A673 (cell line): ENCODE measurements at places on chromosomes 2 and 18. TPM values are rescaled to one million over a fixed set of nuclear protein-coding genes. Genes with fewer than 3 reads are reported as not detected.

- DNase-seq, result no peak
Measured at GRCh38 chr2:102303589-102303988, 7.8 kb upstream of the IL1RL1 start.

DNA sequence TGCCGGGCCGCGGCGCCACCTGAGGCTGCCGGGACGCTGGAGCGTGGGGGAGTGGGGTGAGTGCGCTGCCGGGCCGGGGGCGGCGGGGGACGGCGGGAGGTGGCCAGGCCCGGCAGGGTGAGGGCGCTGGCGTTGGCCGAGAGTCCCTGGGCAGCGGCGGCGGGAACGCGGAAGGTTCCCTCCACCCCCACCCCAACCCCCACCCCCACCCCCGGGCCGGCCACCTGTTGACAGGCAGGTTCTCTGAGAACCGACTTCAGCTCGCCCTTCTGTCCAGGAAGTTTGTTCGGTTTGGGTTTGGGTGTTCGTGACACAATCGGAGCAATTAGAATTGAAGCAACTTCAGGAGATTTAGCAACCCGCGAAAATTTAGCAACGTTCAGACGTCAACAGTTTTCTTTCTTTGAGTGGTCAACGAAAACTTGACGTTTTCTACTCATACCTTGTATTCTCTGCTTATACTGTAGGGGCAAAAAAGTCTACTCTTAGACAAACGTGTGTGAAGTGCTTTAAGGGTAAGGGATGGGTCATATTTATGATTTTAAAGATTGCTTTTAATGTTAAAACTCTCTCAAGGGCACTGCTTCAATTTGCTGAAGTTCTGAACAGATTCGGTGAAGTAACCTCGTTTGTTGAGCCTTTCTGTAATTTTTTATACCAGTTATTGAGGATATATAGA, 9.3 kb downstream of the OTX1 start:
- no peak for DNase-seq

RRM2 gene
- 414 and 486 TPM in 2 replicates for total RNA-seq

- DNase-seq, result peak; percentile 74
Measured at GRCh38 chr2:191676790-191677645, 918 bp upstream of the NABP1 start.

GRCh38 chr2:43576981-43577892, 18.6 kb downstream of the THADA start:
- peak; percentile 61 for DNase-seq

GPR17 gene
- 0.28 and 0.45 TPM in 2 replicates for total RNA-seq

- DNase-seq, result no peak
Measured at GRCh38 chr2:200689115-200689514, 103.3 kb downstream of the AOX1 start.

DNA sequence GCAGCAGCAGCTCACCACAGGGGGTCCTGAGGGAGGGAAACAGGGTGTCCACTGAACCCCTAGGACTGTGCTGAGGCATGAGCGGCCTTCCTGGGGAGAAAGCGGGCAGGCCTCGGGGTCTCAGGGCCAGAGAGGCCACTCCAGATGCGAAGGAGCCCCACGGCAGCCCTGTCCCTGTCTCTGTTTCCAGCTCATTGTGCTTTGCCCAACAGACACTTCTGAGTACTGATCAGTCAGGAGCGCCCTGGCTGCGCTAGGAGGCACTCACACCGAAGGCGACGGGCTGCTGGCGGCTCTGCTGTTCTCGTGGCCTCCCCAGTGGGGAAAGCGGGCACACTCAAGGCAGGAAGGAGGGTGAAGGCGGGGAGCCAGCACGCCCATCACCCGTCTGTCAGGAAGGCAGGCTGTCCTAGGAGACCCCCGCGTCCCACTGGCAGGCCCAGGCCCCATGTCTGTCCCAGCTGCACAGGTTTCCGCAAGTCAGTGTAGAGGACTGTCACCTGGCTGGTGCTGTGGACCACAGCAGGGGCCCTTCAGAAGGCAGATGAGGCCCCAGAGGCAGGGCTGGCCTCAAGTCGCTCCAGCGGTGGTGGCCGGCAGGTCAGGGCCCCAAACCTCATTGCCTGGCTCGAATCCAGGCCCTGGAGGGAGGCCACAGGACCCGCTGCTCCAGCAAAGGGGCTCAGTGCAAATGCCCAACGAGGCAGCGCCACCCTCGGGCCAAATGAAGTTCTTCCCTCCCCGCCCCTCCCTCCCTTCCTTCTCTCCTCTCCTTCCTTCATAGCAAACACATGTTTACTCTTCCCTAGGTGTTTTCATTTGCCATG, 6.8 kb downstream of the ESPNL start:
- DNase-seq, result no peak

GRCh38 chr2:189860161-189860560, 75.9 kb downstream of the PMS1 start:
- no peak for DNase-seq

GRCh38 chr2:78245394-78246135, 723.4 kb upstream of the LRRTM4 start:
- peak; percentile 64 for DNase-seq

- DNase-seq, result no peak
Measured at GRCh38 chr2:99708231-99708630, 218.4 kb upstream of the REV1 start.

DNA sequence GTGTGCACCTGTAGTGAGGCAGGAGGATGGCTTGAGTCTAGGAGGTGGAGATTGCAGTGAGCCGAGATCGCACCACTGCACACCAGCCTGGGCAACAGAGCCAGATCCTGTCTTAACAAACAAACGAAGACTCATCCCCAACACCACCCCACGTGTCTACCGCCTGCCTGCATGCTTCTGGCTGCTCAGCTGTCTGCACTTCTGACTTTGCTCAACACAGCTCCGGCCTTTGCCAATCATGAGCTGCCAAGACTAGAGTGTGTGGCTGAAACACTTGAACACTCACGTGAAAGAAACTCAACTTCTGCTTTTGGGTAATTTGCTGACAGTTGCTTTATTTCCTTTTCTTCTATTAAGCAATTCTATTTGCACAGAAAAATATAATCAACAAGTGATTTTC, 32.1 kb upstream of the SP3 start:
- no peak for DNase-seq

DNA sequence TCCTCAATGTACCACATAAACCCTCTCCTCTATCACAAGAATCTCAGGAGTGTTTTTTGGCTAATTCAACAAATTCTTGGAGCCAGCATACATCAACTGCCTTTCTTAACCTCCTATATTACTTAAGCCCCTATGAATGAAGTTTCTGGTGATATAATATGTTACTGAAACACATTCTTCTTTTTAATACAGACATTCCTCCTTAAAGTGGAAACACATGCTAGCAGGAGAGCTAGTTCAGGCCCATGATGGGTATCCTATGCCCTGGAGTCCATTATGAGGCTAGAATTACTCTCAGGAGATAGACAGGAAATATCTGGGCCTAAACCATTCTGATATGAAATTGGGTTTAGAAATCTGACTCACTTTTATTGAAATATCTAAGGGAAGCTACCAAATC, 26.6 kb upstream of the RMDN2 start:
- DNase-seq, result no peak

C2orf81 gene
- total RNA-seq, result 1.6 and 1.9 TPM in 2 replicates

- no peak for DNase-seq
Measured at GRCh38 chr2:69086466-69086865, 73.5 kb downstream of the ANTXR1 start.

GRCh38 chr2:219918944-219919343, 291.5 kb downstream of the SLC4A3 start:
- peak; percentile 67 for DNase-seq

GRCh38 chr18:59990121-59990823, 90.5 kb downstream of the PMAIP1 start:
- DNase-seq, result no peak

BMP10 gene
- total RNA-seq, result not detected in 2 replicates

DNA sequence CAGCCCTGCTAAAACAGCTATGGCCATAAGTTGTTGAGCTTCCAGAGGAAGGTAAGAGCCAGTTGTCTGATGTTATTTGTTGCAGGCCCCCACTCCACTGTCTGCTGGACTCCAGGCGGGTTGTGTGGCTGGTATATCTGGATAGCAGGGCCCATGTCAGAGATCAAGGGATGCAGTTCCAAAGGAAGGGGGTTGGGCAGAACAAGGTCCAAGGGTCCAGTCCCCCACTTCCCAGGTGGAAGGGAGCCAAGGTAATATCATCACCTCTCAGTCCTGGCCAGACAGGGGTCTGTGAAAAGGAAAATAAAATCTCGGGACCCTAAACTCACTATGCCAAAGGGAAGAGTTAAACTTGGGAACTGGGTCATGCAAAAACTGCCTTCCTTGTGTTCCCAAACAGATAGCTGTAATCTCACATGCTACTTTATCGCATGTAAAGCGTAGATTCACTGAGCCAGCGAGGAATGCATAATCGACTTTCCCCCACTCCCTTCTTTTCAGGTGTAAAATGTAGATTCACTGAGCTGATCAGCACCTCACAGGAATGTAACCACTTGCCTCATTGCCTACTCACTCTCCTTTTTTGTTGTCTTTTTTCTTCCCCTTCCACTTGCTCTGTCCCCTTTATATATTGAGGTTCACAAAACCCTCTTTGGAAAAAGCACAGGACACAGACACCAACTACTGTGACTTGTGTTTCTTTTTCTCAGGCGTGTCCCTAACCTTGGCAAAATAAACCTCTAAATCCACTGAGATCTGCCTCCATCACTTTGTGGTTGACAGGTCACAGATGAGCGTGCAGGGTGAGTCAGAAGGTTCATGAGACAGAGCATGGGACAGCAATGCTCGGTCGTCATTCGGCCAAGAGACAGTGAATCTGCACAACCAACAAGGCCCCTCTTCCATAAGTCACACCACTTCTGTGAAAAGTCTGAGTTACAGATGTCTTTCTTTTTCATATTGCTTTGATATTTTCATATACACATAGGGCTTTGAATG, 255.3 kb upstream of the SIX2 start:
- DNase-seq, result no peak

GRCh38 chr18:9869715-9870430, 15.9 kb upstream of the TXNDC2 start:
- DNase-seq, result peak; percentile 52

DNA sequence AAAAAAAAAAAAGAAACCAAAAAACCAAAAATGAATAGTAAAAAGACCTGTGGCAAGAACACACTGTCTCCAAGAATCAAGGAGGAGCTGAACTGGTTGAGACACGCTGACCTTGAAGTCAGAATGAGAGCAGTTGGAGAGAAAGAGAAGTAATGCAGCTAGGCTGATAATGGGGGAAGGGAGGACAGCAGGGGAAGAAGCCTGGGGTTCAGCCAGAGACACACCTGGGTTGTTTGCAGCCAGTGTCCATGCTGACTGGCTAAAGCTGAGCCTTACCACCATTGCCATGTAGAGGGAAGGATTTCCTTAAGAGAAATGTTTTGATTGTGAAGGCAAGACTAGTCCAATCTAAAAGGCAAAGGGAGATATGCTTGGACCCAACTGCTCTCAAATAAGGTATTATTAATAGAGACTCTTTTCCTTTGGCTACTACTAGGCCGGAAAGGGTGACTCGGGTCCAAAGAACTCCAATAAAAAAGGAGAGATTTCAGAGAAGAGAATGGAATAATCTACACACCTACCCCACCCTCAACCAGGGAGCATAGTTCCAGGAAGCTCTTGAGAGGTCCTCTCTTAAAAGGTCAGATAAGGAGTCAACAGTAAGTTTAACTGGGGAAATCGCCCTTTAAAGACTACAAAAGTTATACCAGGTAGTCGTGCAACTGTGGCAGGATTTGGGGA, 25.2 kb upstream of the REL start:
- DNase-seq, result no peak

- DNase-seq, result no peak
Measured at GRCh38 chr2:73033142-73033765, 38.3 kb downstream of the SFXN5 start.

DNA sequence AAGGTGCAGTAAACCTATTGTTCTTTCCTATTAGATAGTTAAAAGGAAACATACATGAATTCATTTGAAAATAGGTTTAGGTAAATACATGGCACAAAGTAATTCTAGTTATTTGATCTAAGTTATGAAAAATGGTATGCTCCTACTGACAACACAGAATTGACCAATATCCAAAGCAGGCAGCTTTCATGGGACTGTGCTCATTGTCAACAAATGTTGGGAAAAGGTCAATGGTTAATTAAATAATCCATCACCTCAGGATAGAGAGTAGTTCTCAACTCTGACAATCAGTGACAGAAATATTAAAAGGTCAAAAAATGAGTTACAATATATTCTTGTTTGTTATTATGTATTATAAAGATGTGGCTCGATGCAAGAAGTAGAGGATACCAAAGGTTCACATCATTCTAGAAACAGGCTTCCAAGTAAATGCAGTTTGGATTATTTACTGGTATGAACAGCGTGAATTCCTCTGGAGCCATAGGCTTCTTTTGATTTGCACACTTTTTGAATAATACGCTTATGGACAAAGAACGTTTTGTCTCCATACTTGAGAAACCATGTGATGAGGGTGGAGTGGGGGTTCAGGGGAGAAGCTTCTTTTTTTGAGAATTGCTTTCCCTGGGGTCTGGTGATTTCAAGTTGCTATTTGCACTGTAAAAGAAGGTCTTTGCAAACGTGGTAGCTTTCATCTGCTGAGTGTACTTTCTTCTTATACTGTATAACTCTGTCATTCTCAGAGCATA, 422.0 kb upstream of the ZEB2 start:
- no peak for DNase-seq

DNA sequence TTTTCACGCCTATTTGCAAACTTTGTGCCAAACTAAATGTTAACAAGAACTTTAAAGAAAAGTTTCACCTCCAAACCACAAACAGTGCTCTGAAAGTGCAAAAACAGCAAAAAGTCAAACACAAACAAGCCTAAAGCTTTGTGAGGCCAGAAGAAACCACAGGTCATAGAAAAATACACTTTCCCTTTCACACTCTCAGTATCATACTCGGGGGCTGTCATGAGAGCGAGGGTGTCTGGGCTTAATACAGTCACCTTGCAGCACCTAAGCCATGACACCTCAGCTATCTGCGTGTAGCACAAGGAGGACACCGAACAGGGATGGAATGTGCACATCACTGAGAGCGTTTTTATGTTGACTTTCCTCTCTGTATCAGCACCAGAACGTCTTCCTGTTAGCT, 26.6 kb upstream of the SEH1L start:
- no peak for DNase-seq

RTP5 gene
- 0.20 TPM in 1 of 2 replicates, not detected in the other for total RNA-seq

DNA sequence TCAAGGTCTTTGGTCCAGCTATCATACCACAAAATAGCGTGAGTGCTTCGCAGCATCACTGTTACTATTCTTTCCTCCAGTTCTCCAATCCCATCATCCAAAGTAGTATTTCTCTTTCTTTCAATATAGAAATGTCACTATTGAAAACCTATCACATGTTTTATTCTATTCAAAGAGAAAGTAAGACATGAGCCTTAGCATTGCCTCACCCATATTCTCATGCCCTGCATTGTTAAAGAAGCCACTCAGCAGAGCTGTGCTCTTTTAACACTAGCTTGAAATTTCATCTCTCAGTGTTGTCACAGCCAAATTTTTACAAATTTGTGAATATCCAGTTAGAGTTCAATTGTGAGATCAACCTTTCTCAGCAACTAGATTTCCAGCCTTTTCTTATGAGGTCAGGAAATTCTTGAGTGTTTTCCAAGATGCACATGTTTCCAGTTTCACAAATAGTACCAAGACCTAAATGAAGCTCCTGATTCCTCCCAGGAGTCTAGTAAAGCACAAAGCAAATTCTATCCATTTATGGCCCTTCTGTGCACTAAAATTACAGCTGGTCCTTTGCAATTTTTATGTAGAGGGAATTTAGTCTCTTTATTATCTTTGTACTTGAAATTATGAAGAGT, 343.7 kb downstream of the SPAG16 start:
- no peak for DNase-seq
